ENCODE measurements at places on chromosomes 1 and 21.

- no peak for DNase-seq
These were observed 489.1 kb upstream of the CAMK1G start for GRCh38 chr1:209094384-209094783.

- no peak for DNase-seq
These were observed 1239.3 kb downstream of the AMY1C start for GRCh38 chr1:104989012-104989411.

DNA sequence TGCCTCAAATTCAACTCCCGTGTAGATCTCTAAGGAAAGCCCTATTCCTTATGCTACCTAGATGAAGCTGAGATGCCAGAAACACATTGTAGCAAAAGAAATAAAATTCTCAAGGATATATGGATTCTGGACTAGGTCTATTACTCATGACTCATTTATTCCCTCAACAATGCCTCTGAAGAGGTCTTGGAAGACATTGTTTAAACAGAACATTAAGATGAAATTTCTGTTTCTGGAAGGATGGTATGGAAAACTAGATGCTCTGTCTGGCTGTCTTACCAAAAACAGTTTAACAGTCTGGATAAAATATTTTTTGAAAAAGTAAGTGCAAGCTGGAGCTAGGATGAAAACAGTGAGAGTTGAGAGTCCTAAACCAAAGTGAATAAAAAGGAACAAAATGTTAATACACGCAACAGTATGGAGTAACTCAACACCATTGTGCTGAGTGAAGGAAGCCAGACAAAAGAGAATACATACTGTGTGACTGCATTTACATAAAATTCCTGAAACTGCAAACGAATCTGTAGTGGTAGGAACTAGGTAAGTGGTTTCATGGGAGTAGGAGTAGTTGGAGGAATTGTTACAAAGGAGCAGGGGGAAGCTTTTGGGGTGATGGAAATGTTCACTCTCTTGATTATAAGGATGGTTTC is 59.3 kb upstream of the GNG12 start:
- no peak for DNase-seq

- no peak for DNase-seq
These were observed 40.6 kb downstream of the SELL start for GRCh38 chr1:169670836-169671235.

GRCh38 chr1:2400576-2400909 is 8.9 kb downstream of the RER1 start:
- DNase-seq, result no peak

GRCh38 chr1:145884675-145885074 is 991 bp downstream of the ANKRD35 start:
- DNase-seq, result no peak

- no peak for DNase-seq
These were observed 80.9 kb downstream of the TLR5 start for GRCh38 chr1:223062177-223062576.

GRCh38 chr1:29986986-29987385 is 736.4 kb downstream of the MATN1 start:
- no peak for DNase-seq

DNA sequence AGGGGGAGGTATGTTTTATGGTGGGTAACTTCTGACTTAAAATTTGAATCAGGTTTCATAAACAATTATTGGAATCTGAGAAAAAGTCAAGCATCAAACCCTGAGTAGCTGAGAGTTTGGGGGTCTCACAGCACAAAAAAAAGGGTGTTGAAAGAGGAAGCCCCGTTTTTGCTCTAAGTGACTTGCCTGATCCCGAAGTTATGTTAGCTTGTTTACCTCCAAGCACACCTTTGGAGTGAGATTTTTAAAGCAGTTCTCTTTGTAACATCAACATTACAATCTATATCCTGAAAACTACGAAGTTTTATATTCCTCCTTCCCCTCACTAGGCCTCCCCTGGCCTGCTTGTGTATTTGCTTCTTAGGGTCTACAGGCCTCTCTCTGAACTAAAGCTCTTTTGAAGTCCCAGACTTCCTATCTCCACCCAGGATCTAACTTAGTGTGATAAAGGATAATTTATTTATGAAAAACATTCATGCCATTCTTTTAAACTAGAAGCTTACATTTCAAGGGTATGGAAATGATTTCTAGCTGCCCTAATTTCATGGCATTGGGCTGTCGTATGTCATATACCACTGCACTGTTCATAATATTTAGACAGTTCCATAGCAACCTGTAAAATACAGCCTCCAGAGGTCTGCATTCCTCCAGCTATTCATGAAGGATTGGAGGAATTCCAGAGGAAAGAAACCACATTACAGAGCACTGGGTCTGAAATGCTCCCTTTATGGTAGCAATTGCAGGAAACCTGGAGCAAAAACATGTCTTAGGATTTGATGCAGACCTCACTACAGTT is 36.1 kb upstream of the RGS1 start:
- no peak for DNase-seq

DNA sequence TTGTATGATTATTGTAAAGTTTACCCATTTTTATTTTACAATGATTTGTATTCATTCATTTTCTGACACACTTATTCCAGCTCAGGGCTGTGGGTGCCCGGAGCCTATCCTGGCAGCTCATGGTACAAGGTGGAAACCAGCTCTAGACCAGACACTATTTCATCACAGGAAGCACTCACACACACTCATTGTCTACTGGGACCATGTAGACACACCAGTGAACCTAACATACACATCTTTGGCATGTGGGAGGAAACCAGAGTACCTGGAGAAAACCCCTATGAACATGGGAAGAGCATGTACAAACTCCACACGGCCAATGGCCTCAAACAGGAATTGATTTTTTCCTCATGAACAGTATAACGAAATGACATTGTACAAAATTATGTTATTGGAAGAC is 2.4 kb downstream of the DTL start:
- DNase-seq, result no peak

DNA sequence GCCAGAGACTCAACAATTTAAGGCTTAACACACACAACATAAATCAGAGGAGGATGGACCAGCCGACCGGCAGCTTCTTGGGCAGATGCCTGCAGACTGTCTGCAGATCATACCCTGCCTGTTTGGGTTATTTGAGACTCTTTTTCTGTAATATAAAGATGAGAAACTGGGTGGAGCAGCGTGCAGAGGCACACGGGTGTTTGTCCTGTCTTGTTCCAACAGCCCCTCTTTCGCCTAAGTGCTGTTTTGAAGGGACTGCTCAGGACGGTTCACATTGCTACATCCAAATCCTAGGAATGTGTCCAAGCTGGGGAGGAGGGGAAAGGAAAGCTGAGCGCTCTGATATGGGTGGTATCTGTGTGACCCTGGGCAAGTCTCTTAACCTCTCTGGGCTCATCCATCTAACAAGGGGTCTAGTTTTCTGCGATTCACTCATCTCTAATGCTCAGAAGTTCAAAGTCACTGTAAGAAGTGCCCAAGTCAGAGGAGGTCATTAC is 149.9 kb downstream of the CLIC6 start:
- DNase-seq, result no peak

- peak; percentile 23 for DNase-seq
These were observed 781 bp downstream of the PROX1 start for GRCh38 chr1:213988507-213989001.

GRCh38 chr1:169949139-169949538 is 55.4 kb upstream of the SCYL3 start:
- DNase-seq, result peak; percentile 26

GRCh38 chr1:60571811-60572210 is 498.2 kb upstream of the C1orf87 start:
- DNase-seq, result no peak

GRCh38 chr1:172145231-172145651 is 275.2 kb upstream of the C1orf105 start:
- no peak for DNase-seq

DNA sequence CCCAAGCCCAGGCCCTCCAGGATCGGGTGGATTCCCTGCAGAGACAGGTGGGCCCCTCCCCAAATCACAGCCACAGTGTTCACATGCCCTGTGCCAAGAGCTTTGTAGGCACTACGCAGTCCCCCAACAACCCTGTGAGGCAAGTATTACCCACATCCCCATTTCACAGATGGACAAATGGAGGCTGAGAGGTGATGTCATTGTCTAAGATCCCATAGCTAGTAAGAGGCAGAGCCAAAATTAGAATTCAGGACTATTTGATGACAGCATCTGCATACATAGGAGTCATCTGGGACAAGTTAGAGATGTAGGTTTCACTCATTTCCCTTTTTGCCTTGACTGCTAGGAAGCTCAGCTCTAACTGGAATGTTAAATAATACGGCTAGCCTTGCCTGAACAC is 12.0 kb downstream of the MFAP2 start:
- DNase-seq, result no peak

DNA sequence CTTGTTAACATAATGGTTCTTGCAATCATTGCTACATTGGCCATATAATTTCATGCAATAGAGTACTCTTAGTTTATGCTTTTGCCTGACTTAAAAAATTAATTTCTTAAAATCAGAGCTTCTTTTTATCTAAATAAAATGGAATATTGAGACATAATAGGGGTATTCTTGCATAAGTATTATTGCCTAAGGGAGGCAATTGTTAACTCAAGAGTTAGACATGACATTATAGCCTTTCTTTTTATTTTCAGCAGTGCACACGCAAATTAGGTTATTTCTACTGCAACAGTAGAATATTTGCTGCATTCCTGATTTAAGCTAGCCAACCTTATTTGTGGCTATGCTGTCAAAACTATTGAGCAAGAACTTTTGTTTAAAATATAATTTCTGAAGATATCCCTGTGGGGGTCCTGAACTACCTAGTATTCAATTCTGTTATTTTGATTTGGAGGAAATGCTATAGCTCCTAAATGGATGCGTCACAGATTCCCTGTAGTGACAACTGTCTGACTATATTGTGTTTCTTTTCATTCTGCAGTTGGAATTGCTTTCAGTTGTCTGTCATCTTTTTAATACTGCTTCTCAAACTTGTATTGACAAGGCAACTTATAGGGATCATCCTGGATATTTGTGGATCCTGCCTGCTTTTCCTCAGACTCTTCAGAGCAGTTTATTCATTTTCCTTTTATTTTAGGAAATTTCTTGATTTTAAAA is 211.0 kb downstream of the PATJ start:
- no peak for DNase-seq

- DNase-seq, result no peak
These were observed 3.5 kb downstream of the KIAA1614 start for GRCh38 chr1:180916012-180916770.

DNA sequence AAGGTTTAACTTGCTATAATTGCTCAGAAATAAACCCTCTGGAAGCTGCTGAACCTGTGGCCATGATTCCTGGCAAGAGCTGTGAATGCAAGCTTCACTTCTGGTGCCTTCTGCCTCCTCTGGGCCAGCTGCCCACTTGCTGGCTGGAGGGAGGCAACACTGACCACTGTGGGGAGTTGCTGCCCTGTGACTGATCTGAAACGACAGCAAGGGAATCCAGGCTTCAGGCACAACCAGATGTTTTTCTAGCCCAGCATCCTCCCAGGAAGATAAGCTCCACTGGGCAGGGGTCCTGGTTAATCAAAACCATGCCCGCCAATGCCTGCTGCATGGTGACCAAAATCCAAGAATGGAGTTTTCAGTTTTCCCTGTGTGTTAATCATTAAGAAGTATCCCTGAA is 180.0 kb upstream of the HMGB4 start:
- no peak for DNase-seq

DNA sequence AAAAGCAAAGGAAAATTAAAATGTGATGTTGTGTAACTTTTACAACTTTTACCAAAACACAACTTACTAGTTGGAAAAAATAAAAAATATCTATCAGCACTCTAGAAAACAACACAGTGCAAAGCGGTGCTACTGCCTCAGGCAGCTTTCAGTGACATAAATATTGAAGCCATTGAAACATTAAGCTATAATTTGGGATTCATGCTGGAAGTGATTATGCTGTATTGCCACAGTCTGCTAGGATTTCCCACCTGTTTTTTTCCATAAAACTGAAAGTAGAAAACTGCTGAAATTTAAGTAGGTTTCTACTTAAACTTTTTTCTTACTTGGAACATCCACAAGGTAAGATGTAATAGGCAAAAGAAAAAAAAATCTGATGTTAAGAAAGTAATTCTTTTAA is 674.4 kb downstream of the KCNT2 start:
- no peak for DNase-seq

DNA sequence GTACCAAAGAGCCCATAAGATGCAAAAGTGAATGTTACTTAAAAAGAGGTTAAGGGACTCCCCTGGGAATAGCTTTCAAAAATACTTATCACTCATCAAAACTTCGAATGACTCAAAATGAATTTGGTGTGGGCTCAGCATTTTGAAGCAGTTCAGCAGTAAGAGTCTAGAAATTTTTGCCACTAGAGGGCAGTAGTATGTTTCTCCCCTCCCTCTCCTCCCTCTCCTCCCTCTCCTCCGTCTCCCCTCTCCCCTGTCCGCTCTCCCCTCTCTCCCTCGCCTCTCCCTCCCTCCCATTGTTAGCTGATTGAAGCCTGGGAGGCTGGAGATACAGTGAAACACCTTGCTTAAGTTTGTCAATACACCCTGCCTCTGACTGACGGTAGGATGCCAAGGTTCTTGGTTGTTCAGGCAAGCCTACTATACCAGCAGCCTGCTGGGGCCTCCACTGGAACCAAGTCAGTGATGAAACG is 70.8 kb upstream of the TENT5C start:
- peak; percentile 57 for DNase-seq

DNA sequence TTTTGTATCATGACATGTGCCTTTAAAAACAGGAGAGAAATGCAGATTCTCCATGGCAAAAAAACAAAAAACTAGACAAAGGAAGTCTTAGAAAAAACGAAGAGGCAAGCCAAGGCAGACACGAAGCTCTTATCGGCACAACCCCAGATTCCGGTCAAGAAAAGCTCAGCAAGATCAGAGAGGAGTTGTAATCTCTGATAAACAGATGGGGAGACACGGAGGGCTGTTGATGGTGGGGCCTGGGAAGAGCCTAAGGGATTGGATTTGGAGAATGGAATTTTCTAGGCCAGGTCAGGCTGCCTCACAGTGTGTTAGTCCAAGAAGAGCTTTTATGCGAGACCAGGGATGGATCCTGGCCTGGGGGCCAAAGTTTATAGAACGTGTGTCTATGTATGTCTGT is 96.2 kb upstream of the AKT3 start:
- no peak for DNase-seq

- peak; percentile 59 for DNase-seq
These were observed 13.4 kb downstream of the SWT1 start for GRCh38 chr1:185170291-185170848.

DNA sequence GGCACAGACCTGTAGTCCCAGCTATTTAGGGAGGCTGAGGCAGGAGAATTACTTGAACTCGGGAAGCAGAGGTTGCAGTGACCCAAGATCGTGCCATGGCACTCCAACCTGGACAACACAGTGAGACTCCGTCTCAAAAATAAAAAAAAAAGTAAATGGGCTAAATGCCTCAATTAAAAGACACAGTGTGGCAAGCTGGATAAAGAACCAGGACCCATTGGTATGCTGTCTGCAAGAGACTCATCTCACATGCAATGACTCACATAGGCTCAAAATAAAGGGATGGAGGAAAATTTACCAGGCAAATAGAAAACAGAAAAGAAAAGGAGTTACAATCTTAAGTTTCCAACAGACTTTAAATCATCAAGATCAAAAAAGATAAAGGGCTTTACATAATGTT is 40.3 kb downstream of the ACBD6 start:
- no peak for DNase-seq

- DNase-seq, result no peak
These were observed 16.0 kb upstream of the ID3 start for GRCh38 chr1:23575226-23575810.

- no peak for DNase-seq
These were observed 23.3 kb upstream of the DPT start for GRCh38 chr1:168752171-168752832.

Data from GM13976 (cell line).